HCEC 1CT (cell line): ENCODE measurements at places on chromosomes 11 and 22.

- peak; percentile 96 for DNase-seq
These were observed at the start of gene SAC3D1 for GRCh38 chr11:65040847-65041622. TSS of gene SAC3D1 (plus strand) at chr11:65041210. CDS start at chr11:65041293, 83 bp downstream.

GRCh38 chr11:62922653-62923431 lies 1.7 kb upstream of the CHRM1 start:
- DNase-seq, result peak; percentile 13

- no peak for DNase-seq
These were observed 336.5 kb downstream of the TMEM135 start for GRCh38 chr11:87374038-87374807.

DNA sequence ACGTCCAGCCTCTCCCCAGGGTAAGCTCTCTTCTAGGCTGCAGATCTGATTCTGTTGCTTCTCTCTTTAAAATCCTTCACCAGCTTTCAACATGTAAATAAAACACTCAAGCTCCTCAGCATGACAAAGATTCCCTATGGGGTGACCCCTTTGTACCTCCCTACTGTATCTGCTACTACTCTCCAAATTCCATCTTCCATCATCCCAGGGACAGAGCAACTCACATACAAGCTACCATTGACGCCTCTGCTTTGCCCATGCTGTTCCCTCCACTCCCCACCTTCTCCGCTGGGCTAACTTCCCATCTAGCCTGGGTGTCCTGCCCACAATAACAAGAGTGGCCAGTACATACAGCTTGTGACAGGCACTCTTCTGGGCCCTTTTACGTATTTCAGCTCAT lies 207.5 kb upstream of the ZBED5 start:
- no peak for DNase-seq

GRCh38 chr22:36028646-36029405 lies at the start of gene RBFOX2:
TSS of gene RBFOX2 (minus strand) at chr22:36028824. CDS start at chr22:36028425, 399 bp downstream.
- DNase-seq, result peak; percentile 94

DNA sequence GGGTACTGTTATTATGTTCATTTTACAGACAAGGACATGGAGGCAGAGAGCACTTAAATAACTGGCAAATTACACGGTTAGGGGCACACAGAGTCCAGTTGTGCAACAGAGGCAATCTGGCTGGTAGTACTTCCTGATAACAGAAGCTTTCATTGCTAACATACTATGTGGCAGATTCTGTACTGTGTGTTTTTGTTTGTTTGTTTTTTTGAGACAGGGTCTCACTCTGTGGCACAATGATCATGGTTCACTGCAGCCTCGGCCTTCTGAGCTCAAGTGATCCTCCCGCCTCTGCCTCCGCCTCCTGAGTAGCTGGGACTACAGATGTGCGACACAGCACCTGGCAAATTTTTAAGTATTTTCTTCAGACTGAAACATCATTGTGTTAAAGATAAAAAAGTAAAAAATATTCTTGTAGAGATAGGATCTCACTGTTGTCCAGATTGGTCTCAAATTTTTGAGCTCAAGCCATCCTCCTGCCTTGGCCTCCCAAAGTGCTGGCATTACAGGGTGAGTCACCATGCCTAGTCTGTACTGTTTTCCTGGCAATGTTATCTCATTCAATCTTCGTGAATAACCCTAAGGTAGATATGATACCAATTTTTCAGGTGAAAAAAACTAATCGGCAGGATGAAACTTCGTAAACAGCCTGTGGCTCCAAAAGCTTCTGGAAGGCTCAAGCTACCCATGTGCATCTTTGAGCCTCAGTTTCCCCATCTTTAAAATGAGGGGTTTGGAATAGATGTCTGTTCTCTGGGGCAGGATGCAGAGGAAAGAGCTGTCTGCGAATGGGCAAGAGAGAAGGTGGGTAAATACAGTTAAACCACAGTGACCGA lies 921 bp upstream of the NUCB2 start:
- no peak for DNase-seq
